ENCODE measurements at places on chromosomes 2 and 18. TPM values are rescaled to one million over a fixed set of nuclear protein-coding genes. Genes with fewer than 3 reads are reported as not detected.

The SERPINB3 gene
- not detected for polyA plus RNA-seq

The ALPP gene
- not detected for polyA plus RNA-seq

DNA sequence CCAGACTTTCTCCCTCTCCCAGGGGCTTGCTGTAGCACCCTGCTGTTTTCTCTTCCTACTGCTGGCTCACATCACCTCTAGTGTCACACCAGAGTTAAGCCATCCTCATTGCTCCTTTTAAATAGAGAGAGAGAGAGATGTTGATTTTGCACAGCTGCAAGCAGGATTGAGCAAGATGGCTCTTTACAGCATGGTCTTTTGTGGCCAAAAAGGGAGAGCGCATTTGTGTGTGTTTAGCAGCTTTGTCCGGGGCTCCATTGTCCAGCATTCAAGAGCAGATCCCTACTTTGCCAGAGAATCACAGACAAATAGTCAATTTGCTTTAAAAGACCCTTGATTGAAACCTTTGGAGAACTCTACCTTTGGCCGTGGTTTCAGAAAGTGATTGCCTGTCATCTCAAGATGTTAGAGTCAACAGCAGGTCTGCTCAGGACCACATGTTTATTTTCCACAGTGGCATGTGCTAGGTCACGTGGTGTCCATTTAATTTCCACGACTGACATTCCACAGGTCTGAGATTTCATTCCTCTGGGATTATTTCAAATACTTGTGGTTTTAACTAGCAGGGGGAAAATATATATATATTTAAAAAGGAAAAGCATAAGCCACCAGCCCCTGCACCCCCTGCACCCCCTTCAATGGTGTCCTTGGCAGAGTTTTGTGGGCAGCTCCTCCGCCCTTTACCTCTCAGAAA is 359.9 kb upstream of the SLC14A2 start:
- peak; percentile 88 for DNase-seq

GRCh38 chr2:72678024-72678423 is 147.8 kb downstream of the EXOC6B start:
- no peak for DNase-seq

DNA sequence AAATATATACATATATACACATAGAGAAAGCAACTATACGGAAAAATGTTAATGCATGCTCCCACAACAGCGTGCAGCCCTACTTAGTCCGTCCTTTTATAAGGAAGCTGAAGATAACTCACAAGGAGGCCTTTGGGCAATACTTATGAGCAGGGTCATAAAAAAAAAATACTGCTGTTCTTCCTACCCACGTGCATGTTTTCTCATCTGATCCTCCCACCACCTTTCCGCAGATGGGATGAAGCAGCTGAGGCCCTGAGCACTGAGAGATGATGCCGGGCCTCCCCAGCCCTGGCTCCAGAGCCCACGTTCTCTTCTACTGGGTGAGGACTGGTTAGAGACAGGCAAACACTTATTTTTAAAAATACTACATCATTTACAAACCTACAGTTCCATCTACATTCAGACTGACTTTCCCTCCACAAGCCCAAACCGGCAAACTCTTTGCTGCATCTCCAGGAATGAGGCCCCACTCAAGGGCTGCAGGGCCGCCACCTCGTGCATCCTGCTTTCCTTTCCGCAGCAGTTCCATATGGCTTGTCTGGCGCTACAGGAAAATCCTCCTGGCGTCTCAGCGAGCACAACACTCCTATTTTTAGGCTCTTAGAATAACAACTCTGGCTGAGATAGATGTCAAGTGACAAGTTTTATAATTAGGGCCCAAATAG is 41.6 kb downstream of the TBC1D8 start:
- no peak for DNase-seq

DNA sequence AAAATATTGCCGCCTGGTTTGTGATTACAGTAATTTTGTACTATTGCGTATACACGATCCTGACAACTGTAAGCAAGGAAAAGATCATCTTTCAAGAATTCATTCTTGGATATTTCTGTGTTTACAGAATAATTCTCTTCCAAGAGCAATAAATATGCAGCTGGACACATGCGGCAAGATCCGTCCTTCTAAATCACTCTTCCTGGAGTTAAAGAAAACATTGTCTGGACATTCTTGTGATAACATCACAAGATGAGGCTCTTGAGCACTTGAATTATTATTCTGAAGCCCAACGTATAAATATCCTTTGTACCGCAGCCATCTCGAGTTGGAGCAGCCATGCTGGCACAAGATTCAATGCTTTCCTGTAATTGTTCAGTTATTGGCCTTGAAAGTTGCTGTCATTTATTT is 9.9 kb downstream of the FHL2 start:
- peak; percentile 91 for DNase-seq

GRCh38 chr2:34604164-34604563 is 1005.1 kb upstream of the FAM98A start:
- DNase-seq: no peak

DNA sequence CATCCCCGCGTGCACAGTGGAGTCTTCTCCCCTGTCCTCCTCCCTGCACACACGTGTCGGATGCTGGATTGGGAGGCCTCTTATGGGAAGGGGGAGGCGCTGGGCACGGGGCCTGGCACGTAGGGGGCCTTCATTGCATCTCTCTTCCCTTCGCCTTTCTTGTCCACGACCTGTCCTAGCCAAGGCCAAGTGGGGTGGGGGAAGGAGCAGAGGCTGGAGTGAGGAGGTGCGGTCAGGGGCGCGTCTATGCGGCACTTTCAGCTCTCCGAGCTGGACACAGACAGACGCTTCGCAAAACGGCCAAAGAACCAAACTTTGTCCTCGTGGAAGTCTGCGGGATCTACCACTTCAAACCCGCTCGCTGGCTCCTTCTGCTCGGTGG is 13.4 kb downstream of the ALPG start:
- no peak for DNase-seq

DNA sequence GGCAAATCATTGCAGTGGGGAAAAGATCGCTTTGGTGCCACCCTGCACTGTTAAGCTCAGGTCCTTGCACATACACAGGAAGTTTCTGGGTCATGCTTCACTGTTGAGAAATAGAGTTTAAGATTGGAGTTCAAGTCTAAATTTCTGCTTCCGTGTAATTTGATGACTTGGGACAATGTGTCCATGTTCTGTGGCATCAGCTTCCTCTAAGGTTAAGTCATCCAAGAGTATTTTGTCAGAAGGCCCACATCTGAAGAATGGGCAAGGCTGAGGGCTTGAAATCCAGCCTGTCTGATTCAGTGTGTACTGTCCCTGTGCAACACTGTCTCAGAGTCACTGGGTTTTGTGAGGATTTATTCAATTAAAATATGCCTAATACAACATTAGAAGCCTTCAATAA is 880.7 kb downstream of the SUCLG1 start:
- no peak for DNase-seq
